Cortex of kidney (tissue), 1 donor: ENCODE measurements at places on chromosomes 6 and 20.

DNA sequence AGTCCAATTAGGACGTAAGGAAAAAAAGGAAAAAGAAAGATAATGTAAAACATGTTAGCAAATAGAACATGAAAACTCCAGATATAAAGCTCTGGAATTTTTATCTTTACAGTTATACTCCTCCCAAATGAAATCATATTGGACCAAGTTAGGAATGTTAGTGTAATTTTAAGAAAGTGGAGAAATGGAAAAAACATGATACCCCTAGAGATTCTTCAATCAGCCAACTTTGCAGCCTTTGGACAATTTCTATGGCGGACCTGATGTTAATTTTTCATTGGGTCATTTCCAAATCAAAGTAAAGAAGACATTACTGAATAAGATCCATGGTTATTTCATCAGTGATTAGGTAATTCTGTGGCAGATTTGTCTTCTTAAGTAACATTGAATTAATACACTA, 748.7 kb downstream of the RFPL4B start:
- no peak for DNase-seq

DNA sequence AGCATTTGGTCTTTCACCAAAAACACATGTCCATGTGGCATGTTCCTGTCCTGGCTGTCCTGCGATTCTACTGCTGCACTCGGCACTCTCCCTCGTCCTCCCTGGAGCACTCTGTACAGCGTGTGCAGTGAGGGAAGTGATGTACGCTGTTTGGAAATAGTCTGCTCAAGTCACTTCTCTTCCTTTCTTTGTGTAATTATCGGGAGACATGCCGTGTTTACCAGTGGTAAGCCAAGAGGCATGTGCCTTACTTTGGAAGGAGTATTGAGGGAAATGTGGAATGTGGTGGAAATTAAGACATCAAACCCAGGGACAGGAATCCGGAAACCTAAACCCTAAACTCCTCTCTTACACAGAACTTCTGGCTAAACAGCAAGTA, 268.5 kb upstream of the FOXQ1 start:
- no peak for DNase-seq

GRCh38 chr20:39468703-39469102, 506.6 kb downstream of the DHX35 start:
- no peak for DNase-seq

DNA sequence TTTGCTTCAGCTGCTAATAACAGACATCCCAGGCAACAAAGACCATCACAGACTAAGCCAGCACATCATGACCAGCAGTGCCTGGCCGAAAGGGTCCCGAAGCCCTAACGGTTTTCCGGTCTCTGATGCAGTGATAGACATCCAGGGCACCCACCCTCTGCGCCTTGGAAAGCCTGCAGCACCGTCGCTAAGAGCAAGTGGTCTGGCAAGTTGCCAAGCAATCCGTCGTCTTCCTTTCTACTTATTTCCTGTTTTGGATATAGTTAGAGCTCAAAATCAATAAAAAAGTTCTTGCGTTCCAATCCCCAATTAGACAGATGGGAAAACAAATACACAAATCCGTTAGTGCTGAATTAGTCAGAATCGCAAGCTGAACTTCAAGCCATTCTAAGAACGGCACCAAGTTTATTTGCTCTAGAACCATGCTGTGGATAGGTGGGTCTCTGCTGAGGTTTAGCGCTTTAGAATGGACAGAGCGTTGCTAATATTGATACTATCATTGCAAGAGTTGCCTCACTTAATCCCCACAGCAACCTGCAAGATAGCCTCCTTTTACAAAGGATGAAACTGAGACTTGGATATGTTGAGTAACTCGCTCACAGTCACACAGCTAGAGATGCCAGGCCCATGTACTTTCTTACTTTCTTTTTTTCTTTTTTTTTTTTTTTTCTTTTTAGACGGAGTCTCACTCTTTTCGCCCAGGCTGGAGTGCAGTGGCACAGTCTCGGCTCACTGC, 163.3 kb upstream of the SNX9 start:
- DNase-seq: no peak

- DNase-seq: no peak
These were observed 94.5 kb downstream of the TULP4 start for GRCh38 chr6:158406736-158407135.

DNA sequence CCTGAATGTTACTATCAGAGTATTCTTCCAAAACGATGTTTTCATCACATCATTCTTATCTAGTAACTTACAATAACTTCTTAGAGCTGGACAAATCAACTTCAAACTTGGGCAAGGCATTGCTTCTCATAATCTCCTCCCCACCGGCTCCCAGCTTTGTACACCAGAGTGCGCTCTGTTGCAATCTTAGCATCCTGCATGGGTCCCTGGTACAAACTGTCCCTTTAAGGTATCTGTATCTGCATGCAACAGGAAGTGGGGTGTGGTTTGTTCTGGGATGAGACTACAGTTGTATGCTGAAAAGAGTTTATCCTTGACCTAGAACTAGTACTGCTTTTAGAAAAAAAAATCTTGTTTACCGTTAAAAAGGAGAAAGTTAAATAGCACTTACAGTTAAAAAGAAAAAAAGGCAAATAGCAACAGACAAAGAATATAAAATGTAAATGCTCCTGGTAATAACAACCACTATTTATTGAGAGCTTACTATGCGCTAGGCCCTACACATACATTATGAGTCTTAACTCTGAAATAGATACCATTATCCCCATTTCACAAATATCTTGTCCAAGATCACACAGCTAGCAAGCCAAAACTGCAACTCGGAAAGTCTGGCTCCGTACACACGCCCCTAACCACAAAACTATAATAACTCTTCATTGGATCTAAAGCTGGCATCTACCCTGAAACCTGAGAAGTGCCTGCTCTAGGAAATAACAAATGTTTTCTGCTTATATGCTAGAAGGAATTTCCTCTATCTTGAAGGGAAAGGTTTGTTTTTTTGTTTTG, 9.8 kb upstream of the HECA start:
- no peak for DNase-seq

- no peak for DNase-seq
These were observed 113.0 kb downstream of the PLEKHG1 start for GRCh38 chr6:150712505-150713252.
